ENCODE measurements at places on chromosomes 5 and 9.

- no peak for DNase-seq
These were observed 32.7 kb upstream of the SLC9A3 start for GRCh38 chr5:556909-557441.

DNA sequence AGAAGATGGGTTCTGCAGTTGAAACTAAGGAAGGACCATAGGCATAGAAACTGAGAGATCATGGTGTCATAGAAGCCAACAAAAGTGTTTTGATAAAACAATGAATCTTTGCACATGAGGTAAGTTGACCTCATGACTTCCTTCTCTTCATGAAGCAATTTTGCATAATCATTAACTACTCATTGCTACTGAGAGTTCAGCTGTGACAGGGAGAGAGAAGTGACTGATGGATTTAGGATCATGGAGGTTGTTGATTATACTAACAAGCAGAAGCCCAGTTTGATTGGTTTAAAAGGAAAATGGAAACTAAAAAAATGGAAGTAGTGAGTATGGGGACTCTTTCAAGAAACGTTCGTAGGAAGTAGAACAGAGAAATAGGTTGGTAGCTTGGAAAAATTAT lies 51.2 kb downstream of the PARP8 start:
- DNase-seq = no peak

DNA sequence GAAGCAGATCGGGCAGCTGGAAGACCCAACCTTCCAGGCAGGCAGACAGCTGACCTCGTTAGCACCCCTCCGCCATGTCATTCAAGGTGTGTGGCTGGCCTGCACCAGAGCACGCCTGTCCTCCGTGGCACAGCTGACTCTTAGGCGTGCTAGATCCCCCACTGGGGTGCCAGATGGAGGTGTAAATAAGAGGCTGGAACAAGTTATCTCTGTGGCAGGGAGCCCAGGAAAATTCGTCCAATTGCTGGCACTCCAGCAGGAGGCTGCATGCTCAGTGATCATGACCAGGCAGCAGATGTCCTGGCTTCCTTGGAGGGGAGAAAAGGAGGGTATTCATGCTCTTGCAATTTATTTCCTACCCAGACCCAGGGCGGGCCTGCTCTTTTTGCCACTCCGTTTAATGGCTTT lies 7.8 kb upstream of the ALDOB start:
- no peak for DNase-seq

DNA sequence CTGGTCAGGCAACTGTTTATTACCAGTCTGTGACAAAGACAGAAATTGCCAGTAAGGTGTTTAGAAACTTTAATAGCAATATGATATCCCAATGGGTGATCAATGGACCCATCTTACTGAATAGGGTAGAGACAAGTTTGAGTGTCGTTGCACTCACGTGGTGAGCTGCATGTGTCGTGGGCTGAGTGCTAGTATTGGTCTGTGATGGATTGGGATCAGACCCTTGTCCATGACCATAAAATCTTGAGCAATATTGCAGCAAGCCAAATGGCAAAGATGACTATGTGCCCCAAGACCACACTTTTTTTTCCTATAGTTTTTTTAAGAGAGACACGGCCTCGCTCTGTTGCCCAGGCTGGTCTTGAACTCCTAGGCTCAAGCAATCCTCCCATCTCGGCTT lies 114.5 kb downstream of the PALM2AKAP2 start:
- no peak for DNase-seq

DNA sequence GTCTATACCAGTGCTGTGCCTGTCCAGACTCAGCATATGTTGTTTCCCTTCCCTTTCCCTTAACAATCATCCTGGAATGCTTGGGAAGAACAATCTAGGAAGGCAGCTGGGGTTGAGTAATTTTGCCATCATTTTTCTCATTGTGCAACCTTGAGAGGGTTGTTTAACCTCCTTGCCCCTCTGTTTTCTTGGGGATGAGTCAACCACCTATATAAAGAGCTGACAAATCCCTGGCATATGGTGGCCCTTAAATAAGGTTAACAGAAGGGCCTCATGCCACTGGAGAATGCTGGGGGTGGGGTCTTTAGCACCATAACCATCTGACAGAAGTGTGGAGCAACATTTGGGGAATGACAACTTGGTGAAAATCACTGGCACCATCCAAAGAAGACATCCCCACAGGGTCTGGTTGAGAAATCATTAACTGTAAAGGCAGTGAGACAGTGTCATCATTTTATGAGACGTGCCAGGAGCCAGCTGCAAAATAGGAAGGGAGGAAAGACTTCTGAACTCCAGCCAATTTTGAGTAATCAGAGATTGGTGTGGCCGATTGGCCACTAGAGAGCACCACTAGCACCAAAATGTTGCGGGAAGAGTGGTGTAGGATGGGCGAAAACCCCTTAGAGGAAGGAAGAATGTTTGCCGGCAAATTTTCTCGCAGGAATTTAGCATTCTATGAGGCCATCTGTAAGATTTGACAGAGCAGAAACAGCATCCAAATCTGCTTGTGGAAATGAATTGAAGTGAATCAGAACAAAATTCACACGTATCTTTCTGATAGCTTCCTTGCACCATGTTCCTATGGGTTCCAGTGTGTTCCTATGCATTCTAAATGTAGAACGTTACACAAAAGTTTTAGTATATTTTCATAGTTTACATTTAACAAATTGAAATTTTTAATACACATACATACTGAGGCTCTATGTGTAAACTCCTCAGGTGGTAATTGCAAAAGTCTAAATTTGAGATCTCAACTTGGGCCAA lies 113.8 kb downstream of the MSX2 start:
- DNase-seq = peak; percentile 2

DNA sequence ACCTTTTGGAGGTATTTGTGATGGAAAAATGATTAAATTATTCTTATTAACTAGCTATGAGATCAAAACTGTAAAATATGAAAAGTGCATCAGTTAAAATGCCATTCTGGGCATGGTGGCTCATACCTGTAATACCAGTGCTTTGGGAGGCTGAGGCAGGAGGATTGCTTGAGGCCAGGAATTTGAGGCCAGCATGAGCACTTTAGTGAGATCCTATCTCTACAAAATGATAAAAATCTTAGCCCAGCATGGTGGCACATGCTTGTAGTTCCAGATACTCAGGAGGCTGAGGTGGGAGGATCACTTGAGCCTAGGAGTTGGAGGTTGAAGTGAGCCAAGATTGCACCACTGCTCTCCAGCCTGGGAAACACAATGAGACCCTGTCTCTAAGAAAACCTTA lies 252.5 kb upstream of the SEMA6A start:
- DNase-seq = no peak

GRCh38 chr5:33801292-33801691 lies 90.5 kb downstream of the ADAMTS12 start:
- no peak for DNase-seq

GRCh38 chr5:175436359-175436758 lies 7.6 kb downstream of the DRD1 start:
- no peak for DNase-seq

- DNase-seq = no peak
These were observed 38.6 kb downstream of the GRAMD2B start for GRCh38 chr5:126461838-126462237.

DNA sequence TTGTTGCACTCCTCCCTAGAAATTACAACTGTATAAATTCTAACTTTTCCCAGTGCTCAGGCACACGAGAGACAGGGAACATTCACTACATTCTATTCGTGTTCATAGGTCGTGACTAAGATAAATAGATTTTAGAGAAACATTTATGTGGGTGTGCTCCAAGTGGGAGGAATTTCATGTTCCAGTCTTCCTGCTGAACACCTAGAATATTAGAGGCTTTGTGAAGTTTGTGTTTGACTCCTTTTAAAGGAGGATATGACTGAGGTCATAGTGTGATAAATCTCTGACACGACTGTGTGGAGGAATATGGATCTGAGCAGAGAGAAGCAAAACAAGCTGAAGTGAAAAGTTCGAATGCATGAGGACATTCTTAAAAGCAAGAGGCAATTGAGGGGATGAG lies 355.3 kb downstream of the ZSWIM6 start:
- DNase-seq = no peak

GRCh38 chr9:28234894-28235277 lies 661.6 kb upstream of the C9orf72 start:
- peak; percentile 59 for DNase-seq

GRCh38 chr9:125284855-125285254 lies 23.2 kb downstream of the GAPVD1 start:
- no peak for DNase-seq

DNA sequence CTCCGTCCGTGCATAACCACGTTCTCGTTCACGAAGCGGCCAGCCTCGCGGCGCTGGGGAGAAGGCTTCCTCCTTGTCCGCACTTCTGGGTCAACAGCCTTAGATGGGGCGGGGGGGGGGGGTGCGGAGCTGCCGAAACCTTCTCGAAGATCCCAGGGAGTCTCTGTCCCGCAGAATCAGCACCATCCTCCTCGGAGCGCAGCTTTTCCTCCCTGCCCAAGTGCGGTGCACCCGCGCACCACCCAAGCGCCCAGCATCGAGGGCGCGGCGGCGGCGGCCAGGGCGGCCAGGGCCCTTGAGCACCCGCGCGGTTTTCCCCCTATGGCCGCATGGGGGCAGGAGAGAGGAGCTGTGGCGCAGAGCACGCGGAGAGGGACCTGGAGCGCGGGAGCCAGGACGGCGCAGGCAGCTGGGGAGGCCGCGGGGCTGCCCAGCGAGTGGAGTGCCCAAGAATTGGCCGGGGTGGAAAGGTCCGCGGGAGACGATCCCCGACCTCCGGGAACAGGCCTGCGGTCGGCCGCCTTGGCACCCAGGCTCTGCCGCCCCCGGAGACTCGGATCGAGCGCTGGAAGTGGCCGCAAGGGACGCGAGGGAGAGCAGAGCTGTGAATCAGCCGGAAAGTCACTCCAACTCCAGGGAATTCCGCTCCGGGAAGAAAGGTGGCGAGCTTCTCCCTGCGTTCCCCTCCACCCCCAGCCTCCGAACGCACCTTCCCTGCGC lies 43.1 kb downstream of the TMEM174 start:
- DNase-seq = peak; percentile 79

GRCh38 chr5:125140855-125141254 lies 394.4 kb upstream of the ZNF608 start:
- DNase-seq = peak; percentile 96

GRCh38 chr9:36148311-36149051 lies 11.9 kb downstream of the GLIPR2 start:
- peak; percentile 99 for DNase-seq

GRCh38 chr5:62167561-62168057 lies 138.4 kb upstream of the KIF2A start:
- no peak for DNase-seq

DNA sequence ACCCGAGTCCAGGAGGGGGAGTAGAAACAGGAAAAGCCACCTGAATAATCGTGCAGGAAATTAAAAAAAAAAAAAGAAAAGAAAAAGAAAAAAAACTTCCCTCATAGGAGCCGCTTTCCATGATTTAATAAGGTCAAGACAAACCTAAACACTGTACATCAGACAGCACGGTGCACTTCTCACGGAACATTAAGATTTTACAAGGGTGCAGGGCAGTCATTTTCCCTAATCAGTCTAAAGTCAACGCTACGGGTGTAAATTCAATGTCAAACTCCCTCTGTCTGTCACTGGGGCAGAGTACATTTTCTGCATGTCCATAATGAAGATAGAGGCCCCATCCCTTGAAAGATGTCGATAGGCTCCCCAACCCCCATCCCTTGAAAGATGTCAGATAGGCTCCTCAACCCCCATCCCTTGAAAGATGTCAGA lies 139.7 kb downstream of the TSSK1B start:
- no peak for DNase-seq

DNA sequence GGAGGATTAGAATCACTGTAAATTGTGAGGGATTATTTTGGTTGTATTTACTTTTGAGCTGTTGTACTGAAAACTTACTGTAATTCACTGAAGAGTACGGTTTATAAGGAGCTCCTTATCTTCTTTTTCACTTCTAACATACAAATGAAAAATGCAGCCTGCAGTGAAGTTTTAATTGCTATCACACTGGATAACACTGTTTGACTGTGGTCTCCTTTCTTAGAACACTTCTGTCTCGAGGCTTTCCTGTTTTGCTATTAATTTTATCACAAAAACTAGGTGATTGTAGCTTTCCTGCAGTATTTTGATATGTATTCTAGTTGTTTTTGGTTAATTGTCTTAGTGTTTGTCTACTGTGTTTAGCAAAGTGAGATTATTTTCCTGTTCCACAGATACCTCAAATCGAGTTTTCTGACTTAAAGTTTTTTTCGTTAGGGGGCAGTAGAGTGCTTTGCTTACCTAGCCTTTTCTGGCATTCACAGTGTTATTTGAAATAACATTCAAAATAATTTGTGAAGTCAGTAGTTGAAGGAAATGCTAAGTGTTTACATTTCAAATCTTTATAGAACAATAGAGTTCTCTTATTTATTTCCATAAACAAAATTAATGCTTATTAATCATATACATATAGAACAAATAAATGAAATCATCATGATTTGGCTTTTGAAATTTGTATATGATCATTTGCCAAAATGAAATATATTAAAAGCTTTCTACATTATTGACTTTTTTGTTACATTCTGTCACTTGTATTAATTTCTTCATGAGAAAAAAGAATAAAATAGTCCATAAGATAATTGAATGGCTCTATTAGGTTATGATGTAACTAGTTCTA lies 52.9 kb downstream of the COMMD10 start:
- DNase-seq = peak; percentile 59

DNA sequence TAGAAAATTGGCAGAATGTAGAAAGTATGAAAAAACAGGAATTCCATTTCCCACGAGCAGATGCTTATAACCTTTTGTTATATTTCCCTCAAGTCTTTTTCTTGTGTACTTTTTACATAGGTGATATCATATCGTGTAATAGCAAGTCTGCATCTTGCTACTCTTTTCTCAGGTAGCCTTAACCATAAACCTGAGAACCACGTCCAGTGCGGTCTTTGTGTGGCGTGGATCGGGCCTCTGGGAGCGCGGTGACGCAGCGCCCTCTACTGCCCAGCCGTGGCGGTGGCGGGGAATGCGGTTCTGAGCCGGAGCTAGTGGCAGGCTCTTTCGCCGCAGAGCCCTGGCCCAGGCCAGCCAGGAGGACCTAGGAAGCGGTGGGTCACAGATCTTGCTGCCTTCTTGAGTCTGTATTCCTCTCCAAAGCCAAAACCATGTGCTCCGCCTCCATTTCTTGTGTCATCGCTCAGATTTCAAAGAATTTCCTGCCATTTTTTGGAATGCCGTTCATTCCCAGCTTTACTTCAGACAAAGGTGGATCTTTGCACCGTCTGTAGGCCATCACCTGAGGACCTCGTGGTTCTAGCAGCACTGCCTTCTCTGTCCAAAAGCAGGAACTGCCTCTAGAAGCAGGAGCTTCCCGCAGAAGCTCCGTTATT lies 71.9 kb downstream of the MVB12B start:
- DNase-seq = peak; percentile 60

GRCh38 chr5:180120237-180121101 lies 48.9 kb upstream of the RNF130 start:
- no peak for DNase-seq

DNA sequence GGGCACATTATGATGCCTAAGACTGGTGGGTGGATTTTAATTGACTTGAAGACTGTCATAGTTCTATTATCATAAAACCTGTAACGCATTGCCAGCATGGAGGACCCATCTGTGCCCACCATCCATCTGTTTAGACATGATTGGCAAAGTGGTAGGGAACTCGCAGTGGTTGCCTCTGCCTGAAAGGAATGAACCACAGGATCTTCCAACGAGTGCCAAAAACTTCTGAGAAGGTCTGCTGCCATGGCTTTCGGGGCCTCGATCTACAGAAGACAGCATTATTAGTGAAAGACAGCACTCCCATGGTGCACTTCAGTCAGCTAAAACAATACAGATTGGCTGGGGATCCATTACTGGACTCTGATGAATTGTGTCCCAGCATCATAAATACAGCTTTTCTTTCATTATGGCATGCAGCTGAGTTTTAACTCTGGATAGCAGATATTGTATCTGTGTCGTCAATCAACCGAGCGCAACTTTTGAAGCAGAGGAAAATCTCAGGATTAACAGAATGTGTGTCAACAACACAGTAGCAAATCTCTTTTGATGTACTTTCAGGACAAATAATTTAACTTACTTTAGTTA lies 74.3 kb downstream of the ZDHHC21 start:
- no peak for DNase-seq

Data from mesenchymal stem cell (in vitro differentiated cells and primary cell).